ENCODE measurements at places on chromosomes 5 and 9. TPM values are rescaled to one million over a fixed set of nuclear protein-coding genes. Genes with fewer than 3 reads are reported as not detected.

The PPP2CA gene
- total RNA-seq, result 179 TPM

The GCNT4 gene
- total RNA-seq, result 0.05 TPM

The AGXT2 gene
- total RNA-seq, result not detected

The PCDHGC5 gene
- total RNA-seq, result 1.3 TPM

The PHF24 gene
- not detected for total RNA-seq

The DDX4 gene
- not detected for total RNA-seq

The MYO10 gene
- 9.3 TPM for total RNA-seq

The CFAP77 gene
- total RNA-seq, result not detected

DNA sequence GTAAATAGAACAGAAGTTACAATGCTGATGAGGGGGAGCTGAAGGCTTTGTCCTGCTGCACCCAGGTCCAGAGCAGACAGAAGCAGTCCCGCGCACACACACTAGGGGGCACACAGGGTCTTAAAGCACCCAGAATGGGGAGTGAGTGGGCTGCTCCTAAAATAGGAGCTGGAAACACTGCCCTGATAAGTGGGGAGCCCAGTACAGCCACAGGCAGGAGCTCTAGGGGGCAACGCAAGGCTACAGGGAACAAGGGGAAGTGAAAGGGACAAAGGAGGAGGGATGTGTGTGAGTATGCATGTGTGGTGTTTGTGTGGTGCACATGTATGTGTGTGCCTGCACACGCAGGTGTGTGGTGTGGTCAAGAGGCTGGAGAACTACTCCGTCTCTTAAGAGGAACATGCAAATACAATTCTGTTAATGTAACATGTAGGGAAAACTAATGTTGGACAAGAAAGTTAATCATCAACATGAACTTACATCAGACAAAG, 191.5 kb downstream of the ROR2 start:
- DNase-seq, result no peak

- DNase-seq, result peak; percentile 98
Measured at GRCh38 chr5:173301695-173302545, 26.3 kb downstream of the STC2 start.

DNA sequence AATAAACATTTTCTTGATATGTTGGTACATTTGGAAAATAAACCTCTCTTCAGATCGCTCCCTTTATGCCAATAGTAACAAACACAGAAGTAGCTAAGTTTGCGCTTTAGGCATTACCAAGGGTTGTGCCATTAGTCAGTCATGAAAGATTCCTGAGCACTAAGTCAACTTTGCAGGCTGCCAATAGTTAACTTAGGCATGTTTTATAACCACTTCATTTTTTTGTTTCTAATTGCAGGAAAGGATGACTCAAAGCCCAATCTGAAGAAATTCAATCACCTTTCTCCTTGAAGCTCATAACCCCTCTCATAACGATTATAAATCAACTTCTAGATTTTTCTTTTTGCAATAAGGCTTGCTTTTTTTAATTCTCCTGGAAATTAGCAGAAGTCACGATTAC, 517.0 kb downstream of the AGTPBP1 start:
- no peak for DNase-seq

DNA sequence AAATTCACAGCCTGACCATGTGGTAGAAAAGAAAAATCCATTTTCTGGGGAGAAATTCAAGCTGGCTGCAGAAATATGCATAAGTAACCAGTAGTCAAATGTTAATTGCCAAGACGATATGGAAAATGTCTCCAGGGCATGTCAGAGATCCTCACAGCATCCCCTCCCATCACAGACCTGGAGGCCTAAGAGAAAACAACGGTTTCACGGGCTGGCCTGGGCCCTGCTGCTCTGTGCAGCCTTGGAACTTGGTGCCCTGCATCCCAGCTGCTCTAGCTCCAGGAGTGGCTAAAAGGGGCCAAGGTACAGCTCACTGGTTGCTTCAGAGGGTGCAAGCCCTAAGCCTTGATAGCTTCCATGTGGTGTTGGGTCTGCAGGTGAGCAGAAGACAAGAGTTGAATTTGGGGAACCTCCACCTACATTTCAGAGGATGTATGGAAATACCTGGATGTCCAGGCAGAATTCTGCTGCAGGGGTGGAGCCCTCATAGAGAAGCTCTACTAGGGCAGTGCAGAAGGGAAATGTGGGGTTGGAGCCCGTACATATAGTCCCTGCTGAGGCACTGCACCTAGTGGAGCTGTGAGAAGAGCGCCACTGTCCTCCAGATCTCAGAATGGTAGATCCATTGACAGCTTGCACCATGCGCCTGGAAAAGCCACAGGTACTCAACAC, 49.7 kb downstream of the PTBP3 start:
- DNase-seq, result peak; percentile 18

- no peak for DNase-seq
Measured at GRCh38 chr5:149041242-149041641, 21.6 kb downstream of the SH3TC2 start.

- no peak for DNase-seq
Measured at GRCh38 chr5:107155707-107156106, 515.0 kb downstream of the EFNA5 start.

DNA sequence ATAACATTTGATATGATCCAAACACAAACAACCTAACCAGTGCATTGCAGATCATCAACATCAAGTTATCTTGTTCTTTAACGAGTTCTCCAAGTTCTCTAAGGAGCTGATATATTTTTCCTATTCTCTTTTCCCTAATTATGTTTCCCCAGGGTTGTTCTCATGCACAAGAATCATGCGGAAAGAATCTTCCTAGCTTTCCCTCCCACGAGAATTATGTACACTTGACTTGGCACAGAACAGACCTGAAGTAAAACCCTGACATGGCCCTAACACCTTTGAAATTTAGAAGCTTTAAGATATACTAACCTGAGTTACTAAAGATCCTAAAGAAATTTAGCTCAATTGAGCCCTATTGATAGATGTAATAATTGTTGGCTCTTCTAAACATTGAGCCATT, 110.7 kb upstream of the FST start:
- DNase-seq, result no peak

GRCh38 chr5:156534906-156535485, 208.0 kb downstream of the SGCD start:
- no peak for DNase-seq

GRCh38 chr9:131008909-131009618, at the start of gene LAMC3:
LAMC3 (plus strand) TSS chr9:131009174; CDS start chr9:131009215, 41 bp downstream.
- DNase-seq, result no peak

DNA sequence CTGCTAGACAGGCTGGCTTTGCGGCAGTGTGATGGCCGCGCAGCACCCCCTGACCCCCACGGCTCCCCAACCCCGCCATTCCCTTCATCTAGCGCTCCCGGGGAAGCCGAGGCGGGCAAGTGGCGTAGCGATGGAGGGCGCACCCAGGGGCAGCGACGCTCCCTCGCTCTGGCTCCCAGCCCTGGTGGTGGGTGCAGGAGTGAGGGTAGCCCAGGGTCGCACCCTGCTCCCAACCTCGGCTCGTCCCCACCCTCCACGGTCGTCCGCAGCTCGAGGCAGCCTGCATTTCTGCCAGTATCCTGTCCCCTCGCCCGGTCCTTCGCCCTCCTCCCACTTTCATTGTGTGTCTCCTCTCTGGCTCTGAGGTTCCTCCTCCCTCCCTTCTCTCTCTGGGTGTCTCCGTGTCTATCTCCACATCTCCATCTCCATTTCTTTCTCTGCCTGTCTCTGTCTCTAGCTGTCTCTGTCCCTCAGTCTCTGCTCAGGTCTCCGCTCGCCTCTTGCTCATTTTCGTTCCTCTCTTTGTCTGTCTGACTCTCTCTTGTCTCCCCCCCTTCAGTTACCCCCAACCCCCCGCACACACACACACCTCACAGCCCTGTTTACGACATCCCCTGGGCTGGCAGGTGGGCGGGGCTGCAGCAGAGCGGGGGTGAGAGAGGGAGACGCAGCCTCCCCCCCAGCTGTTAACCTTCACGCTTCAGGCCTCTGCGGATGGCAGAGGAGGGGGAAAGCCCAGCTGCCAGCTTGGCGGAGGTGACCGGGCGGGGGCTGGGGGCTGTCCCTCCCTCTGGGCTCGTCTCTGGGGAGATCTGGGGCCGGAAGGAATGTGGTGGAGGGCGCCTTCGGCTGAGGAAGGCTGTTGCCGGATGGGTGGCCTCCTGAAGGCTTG, 48.7 kb upstream of the PSD2 start:
- peak; percentile 74 for DNase-seq

DNA sequence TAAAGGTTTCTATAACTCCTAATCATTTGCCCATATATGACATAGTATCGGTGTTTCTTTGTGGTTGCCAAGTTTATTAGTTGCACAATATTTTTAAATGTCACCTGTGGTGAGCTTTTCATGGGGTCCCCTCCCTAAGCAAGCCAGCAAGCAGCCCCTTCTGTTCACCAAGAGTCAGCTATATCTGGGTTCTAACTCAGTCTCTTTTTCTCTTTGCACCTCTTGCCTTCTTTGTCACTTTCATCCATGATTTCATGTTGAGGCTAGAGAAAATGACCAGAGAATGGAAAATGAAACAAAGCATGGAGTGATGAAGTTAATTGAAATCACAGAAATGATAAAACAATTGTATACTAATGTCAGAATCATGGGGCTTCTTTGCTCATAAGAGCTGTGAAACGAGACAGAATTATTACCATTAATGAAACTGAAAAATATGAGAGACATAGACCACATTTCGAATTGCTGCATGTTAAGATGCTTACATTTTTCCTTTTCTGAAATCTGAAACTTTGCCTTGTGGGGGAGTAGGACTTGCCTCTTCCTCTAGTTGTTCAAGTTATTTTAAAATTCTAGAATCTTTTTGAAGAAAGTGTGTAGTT, 75.7 kb downstream of the CAMK4 start:
- DNase-seq, result no peak

DNA sequence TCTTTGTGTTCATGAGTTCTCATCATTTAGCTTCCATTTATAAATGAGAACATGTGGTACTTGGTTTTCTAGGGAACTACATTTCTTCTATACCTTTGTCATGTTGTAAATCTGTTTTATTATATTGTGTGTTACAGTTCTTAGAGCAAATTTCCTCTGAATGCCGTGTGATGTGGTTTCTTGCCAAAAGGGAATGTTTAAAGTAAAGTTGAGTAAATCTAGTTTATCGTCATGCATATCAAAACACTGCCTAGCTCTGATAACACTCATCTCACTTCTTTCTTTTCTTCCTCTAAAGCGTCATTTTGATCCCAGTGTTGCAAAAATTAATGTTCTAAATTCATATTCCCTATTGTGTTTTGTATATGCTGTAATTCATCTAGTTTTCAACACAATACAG, 295.4 kb upstream of the HAPLN1 start:
- no peak for DNase-seq

DNA sequence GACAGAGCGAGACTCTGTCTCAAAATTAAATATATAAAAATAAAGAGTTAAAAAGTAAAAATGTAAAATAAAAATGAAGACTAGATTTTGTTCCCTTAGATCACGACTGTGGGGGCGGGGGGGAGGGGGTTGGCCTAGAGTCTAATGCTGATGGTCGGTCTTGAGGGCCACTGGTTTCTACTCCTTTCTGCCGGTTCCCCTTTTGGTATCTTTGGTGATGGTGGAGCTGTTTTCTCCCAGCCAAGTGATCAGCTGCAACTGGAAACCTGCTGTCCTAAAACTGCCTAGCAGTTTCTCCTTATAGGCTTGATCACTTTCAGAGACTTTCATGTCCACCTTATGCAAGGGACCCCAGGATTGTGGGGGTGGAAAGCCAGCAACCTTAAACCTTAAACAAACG, 1.1 kb downstream of the SRD5A1 start:
- peak; percentile 2 for DNase-seq

GRCh38 chr5:180284149-180284548, 7.7 kb downstream of the MAPK9 start:
- no peak for DNase-seq

DNA sequence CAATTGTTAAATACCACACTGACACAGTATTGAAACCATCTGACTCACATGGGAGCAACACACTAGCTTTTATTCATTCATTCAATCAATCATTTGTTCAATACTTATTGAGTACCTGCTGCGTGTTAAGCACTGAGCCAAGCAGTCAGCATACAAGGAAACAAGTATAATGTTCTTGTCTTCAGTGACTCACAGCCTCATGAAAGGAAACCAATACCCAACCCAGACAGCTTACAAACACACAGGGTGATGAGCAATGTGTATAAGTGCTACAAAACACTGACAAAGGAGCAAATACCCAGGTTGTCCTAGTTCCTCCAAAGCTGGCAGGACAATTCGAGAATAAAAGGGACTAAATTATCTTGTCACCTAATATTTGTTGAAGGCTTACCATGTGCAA, 67.6 kb upstream of the RASEF start:
- no peak for DNase-seq

- no peak for DNase-seq
Measured at GRCh38 chr5:76855961-76856360, 6.1 kb downstream of the S100Z start.

GRCh38 chr5:129406440-129406839, 53.7 kb upstream of the ADAMTS19 start:
- no peak for DNase-seq

- DNase-seq, result no peak
Measured at GRCh38 chr5:157729858-157730257, 1.4 kb upstream of the THG1L start.

DNA sequence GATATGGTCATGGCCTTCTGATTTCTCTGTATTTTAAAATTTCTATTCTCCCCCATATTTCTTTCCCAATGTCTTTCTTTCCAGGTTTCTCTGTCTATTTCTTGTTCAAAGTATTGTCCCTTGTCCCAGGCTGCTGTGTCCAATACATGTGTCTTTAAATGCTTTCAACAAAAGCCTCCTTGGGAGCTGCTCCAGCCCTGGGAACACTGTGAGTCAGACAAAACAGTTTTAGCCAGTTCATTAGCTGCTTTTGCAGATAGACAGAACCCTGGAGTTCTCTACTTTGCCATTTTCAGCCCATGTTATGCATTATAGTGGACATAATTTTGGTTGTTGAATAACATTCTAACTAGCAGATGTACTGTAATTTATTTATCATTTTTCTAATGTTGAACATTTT, 20.5 kb upstream of the JAK2 start:
- no peak for DNase-seq

Measured in SJCRH30 (cell line).